Lower lobe of right lung (tissue), 2 donors: ENCODE measurements at places on chromosomes 1 and 21. TPM values are rescaled to one million over a fixed set of nuclear protein-coding genes. Genes with fewer than 3 reads are reported as not detected.

DNA sequence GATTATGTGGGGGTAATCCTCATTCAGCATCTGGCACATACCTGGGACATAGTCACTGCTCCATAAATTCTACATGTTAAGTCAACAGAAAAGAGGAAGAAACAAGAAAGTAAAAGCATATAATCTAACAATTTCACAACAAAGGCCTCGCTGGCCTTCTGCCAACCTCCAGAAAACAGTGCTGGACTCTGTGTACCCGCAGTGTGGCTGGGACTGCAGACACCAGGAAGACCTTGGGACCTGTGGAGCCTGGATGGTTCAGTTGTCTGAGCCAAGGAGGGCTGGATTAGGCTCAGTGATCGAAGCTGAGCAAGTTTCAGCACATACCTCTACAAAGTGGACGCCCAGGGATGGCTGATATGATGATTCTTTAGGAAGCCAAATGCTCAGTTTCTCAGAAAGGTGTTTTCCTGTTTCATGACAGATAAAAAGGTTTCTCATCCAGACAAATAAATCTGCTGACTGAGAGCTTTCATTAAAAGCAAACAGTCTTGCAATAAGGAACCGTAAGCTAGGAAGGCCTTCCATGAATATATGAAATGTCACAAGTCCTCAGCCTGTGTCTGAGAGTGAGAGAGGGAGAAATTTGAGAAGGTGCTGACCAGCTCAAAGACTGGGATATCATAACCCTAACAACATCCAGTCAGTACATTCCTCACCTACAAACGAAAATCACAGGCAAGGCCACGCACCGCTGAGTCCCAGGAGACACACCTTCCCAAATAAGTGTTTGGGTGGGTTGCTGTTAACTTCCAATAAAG lies 48.4 kb downstream of the CAPZB start:
- peak; percentile 71 for DNase-seq

OR2M3 gene
- not detected for total RNA-seq

NBPF15 gene
- total RNA-seq, result 43.2 TPM

GRCh38 chr1:41330588-41331545 lies 30.4 kb upstream of the FOXO6 start:
- no peak for DNase-seq

- DNase-seq, result no peak
Measured at GRCh38 chr1:17637055-17637454, 97.6 kb downstream of the ARHGEF10L start.

- no peak for DNase-seq
Measured at GRCh38 chr1:228460821-228461220, 26.4 kb upstream of the RNF187 start.

DNA sequence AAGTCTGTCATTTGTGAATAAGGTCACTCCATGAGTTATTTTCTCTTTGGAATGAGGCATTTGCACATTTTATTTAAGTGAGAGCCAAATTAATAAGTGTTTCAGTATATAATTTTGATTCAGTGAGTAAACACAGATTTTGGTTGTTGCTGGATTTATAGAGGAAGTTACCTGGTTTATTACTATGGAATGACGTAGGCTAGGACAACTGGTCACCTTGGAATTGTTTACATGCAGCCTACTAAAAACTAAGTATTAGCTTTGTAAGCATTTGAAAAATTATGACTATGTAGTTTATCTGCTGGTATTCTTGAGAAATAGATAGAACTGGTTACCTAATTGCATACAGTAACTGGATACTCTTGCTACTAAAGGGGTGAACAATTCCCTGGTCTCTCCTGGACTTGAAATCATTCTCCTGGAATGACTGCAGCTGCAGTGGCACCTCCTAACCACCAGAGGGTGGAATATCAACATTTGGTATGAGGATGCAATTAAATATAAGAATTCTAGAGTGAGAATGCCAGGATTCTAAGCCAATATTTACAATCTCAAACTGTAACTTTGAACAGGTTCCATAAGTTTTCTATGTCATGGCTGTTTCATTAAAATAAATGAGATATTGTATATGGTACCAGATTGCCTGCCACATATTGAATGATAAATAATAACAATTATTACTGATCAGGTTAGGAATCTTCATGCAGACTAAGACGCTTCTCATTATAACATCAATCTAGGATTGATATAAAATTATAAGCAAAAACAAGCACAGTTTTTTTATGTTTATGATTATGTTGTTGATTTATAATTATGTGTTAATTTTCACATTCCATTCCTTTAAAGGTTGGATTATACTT lies 3.5 kb upstream of the KRTAP27-1 start:
- peak; percentile 45 for DNase-seq

DNA sequence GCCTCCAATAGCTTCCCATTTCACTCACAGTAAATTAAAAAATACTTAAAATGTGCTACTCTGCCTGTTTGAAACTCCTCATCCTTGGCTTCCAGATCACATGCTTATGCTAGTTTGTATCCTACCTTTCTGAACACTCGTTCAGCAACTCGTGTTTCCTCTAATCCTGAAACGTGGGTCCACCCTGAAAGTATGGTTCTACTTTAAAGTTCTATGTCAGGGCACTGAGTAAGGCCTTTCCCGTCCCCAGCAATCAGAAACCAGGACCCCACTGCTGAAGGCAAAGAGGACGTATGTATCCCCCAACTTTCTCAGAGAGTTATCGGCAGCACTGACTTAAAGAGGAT lies 419 bp upstream of the TSEN15 start:
- DNase-seq, result no peak

- DNase-seq, result no peak
Measured at GRCh38 chr1:156150333-156151011, 2.9 kb upstream of the SEMA4A start.

DNA sequence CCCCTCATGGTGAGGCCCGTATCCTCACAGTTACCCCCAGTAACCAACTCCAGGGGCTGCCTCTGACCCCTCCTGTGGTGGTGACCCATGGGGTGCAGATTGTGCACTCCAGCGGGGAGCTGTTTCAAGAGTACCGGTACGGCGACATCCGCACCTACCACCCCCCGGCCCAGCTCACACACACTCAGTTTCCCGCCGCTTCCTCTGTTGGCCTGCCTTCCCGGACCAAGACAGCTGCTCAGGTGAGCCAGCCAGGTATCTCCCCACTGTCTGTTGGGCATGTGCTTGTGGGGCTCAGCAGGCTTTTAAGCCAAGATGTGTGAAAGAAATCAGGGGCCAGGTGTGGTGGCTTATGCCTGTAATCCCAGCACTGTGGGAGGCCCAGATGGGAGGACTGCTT lies 39.9 kb downstream of the ZBTB17 start:
- no peak for DNase-seq

DNA sequence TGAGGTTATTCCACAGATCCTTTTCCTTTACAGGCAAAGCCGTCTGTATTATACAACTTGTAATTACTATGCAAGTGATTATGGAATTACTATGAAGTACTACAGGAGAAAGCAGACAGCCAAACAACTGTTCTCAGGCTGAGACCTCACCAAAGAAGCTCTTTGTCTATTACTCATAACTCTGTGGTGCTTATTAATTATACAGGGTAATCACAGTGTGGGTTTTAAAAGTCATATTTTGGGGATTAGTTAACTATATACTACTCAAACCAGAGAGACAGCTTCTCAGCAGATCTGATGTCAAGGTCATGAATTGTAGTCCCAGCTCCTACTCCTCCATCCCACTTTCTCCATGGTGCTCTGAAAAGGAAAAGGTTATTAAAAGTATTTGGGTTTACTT lies 49.6 kb downstream of the CTTNBP2NL start:
- DNase-seq, result no peak

DNA sequence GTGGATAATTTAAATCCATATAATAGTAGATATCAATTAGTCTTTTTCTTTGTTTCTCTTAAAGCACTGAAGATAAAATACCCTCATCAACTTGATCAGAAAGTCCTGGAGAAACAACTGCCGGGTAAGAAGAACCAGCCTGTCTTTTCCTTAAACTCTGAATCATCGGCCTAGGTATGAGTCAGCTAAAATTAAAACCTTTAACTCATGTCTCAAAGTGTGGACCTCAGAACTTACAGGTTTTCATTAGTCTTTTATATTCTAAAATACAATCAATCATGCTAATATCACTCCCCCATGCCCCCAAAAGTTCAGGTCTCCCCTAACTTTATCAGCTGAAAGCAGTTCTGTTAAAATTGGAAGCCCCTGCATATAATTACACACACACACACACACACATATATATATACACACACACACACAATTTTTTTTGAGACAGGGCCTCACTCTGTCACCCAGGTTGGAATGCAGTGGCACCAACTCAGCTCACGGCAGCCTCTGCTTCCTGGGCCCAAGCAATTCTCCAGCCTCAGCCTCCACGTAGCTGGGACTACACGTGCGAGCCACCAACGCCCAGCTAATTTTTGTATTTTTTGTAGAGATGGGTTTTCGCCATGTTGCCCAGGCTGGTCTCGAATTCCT lies 61.3 kb downstream of the B3GALNT2 start:
- no peak for DNase-seq

DNA sequence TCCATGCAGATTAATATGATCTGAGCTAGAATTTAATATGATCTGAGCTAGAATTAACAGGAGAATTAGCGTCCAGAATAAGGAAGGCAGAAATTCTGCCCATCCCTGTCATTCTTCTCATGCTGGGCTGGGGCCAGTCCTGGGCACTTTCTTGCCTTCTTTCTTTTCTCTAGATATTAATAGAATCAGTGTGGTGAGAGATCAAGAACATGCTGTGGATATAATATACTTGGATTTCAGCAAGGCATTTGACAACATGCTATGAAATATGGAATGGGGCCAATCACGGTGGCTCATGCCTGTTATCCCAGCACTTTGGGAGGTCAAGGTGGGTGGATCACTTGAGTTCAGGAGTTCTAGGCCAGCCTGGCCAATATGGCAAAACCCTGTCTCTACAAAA lies 18.1 kb downstream of the UBIAD1 start:
- no peak for DNase-seq

- DNase-seq, result no peak
Measured at GRCh38 chr1:9322661-9323244, 30.1 kb downstream of the SPSB1 start.

DNA sequence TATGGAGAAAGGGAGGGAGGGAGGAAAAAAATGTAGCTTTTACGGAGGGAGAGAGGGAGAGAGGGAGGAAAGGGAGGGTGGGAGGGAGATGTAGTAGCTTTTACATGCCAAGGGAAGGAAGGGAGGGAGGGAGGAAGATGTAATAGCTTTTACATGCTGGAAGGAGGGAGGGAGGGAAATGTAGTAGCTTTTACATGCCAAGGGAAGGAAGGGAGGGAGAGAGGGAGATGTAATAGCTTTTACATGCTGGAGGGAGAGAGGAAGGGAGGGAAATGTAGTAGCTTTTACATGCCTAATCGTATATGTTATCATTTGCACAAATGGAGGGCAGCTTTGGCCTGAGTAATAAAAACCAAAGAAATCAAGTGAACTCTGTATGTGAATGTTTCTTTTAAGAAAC lies 35.6 kb downstream of the EEIG2 start:
- DNase-seq, result no peak

DNA sequence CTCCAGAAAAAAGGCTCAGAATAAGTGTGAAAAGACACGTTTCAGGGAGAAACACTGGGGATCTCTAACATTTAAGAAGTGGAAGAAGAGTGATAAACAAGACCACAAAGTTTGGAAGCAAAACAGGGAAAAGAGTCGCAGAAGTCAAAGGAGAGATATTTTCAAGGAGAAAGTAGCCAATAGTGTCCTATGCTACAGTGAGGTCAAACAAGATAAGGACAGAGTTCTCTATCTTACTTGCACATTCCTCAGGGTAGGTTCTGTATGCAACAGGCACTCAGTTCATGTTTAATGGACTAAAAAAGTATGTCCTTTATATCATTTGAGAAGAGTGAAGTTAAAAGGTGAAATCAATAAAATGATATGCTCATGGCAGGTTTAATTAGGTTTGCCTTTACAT lies 13.8 kb upstream of the EDEM3 start:
- DNase-seq, result no peak

ERG gene
- 38.0 TPM for total RNA-seq

DNA sequence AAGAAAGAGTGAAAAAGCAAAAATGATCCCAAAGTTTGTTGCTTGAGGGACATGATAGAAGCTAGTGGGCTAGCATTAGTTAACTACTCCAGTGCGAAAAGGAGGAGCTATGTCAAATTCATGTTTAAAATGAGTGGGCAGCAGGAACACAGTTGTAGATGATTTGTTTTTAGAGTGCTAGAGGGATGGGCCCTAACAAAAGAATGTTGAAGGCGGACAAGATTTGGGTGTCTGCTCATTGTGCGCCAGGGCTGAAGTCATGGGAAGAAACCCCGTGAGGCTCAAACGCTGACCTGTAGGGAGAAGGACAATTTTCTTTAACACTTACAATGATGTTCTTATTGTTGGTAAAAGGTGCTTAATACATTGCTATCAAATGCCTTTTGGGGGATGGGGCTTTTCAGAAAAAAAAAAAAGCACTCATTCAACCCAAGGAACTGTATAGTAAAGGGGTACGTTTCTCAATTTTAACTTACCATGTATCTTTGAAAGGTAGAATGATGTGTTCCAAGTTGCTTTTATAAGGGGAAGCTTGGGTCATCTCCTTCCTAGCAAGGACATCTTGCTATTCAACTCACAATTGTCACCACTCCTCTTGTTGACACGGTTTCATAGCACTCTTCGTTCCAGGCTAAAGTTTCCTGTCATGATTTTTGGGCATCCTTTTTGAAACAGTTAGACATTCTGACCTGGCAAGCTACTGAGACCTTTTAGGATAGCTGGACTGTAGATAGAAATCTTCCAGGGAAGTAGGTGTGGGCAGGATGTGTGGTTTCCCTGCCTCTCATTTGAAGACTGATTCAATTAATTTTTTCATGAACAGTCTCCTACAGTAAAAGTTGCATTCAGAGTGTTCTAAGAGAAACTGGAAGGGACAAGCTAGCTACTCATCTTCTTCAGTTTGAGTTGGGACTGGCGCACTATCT lies 53.0 kb upstream of the CNN3 start:
- no peak for DNase-seq

DNA sequence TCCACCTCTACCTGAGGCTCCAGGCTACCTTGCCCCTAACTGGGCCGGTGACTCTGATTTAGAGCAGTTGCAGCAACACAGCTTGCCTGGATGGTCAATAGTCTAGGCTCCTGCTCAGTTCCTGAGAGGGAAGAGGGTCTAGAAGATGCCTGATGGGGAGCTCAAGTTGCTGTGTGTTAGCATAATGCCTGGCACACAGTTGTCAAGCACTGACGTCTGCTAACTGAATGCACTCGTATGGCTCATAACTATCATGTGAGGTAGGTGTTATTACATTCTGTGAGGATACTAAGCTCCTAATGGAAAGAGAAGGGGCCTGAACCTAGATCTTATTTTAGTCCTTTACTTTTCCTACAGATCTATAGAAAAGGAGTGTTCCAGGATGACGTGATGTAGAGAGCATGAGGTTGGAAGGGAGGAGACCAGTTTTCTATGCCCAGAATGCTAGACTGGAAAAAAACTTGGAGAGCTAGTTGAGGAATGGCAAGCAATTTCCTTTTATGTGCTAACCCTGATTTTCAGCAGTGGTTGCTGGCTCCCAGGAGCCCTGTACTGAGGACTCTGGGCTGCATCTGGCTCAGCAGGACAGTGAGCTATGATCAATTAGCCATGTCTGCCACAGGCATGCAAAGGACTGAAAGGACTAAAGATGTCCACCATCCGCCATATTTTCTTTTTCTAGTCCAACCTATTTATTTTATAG lies 30.0 kb downstream of the FAM78B start:
- no peak for DNase-seq

- no peak for DNase-seq
Measured at GRCh38 chr1:244788493-244789275, 46.8 kb upstream of the COX20 start.

RAP1GAP gene
- 33.7 TPM for total RNA-seq

GRCh38 chr1:25437672-25438071 lies 7.0 kb downstream of the MACO1 start:
- DNase-seq, result no peak

OXCT2 gene
- 0.47 TPM for total RNA-seq
